NCI-H2081 (cell line): ENCODE measurements at places on chromosomes 16 and 17.

DNA sequence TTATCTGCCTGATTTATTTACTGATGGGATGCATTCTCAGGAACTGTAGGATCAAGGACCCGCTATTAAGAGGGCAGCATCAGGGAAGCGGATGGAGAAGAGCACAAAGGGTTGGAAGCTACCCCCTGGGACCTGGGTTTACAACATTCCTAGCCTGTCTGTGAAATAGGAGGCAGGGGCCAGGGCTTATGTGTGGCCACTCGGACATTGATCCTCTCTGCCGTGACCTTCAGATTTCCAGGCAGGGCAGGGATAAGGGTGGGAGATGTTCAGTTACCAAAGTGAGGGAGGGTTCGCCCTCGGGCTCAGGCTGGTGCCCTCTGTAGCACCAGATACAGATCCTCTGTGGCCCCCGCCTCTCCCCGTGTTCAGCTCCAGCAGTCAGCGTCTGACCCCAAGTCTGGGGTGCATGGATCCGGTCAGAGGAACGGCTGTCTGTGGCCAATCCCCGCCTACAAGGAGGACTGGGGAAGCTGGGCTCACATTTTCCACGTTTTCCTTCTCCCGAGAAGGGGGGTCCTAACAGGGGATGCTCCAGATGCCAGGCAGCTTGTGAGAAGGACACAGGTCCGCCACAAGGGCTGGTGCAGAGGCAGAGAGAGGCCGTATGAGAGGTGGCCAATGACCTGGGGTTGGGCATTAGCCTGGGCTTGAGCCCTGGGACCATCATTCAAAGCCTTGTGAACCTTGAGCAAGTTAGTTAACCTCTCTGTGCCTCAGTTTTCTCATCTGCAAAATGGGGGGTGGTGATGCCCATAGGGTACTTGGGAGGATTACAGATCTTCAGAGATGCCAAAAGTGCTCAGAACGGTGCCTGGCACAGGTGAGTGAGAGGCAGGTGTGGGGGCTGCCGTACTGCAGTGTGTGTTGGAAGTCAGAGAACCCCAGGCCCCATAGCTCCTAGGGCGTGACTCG is 48.3 kb downstream of the ATP2C2 start:
- DNase-seq: no peak

GRCh38 chr17:78263063-78263735 is 31.8 kb downstream of the TMEM235 start:
- DNase-seq: no peak

DNA sequence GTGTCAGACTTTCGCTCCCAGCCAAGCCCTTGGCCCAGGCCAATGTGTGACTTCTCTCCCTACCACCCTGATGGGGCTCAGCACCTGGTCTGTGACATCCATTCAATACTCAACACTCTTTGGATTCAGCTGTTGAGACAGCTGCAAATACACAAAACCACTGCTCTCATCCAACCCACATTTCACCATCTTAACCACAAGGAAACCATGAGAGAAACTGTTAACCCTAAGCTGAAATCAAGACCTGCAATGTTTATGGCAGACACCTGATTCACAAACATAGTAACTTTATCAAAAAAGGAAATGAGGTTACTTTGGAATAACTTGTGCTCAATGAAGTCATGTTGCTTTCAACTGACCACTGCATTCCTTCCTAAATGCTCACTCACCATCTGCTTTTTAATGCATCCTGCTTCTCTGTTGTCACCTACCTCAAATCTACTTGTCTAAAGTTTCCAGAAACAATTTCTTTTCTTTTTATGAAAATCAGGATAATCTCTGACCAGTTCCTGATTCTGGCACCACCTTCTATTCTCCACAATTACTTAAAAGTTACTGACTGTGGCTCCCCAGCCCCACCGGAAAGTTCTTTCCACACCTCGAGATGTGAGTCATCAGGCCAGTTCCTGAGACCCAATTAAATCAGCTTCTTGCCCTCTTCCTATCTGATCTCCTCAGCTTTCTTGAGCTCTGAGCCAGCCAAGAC is 88.2 kb downstream of the NOG start:
- DNase-seq: no peak

DNA sequence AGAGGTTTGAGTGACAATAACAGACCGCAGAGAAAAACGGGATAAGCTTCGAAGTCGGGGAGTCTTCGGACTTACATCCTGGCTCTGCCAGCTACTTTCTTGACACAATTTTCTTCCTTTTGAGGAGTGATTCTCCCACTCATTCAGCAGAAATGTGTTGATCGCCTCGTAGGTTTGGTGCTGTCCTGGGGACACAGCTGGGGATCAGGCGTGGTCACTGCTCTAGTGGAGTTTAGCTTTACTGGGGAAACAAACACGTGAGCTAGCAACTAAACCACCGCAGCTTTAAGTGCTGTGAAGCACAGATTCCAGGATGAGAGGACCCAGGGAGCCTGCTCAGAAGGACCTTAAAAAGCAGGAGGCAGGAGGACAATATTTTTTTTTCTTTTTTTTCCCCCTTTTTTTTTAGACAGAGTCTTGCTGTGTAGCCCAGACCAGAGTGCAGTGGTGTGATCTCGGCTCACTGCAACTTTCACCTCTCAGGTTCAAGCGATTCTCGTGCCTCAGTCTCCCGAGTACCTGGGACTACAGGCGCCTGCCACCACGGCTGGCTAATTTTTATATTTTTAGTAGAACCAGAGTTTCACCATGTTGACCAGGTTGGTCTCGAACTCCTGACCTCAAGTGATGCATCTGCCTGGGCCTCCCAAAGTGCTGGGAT is 858 bp downstream of the NUBP1 start:
- peak; percentile 26 for DNase-seq

DNA sequence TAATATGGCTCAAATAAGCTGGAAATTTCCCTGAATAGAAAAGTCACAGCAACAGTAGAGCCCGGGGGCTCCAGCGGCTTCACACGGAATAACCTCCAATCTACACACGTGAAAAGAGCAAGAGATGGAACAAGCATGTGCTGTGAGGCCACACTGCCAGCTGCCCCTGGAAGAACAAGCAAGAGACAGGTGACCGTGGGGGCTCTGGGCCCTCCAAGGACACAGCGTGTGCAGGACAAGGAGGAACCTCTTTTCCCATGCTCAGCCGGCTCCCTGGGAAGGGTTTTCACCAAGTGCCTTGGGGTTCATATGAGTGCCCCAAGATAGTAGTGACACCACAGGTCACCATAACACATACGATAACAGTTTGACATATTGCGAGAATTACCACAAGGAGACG is 110.2 kb upstream of the ZNF750 start:
- no peak for DNase-seq
